ENCODE measurements at places on chromosomes 11 and 22.
A peak's percentile ranks its signal among the peaks of the same experiment; 100 is the strongest.

DNA sequence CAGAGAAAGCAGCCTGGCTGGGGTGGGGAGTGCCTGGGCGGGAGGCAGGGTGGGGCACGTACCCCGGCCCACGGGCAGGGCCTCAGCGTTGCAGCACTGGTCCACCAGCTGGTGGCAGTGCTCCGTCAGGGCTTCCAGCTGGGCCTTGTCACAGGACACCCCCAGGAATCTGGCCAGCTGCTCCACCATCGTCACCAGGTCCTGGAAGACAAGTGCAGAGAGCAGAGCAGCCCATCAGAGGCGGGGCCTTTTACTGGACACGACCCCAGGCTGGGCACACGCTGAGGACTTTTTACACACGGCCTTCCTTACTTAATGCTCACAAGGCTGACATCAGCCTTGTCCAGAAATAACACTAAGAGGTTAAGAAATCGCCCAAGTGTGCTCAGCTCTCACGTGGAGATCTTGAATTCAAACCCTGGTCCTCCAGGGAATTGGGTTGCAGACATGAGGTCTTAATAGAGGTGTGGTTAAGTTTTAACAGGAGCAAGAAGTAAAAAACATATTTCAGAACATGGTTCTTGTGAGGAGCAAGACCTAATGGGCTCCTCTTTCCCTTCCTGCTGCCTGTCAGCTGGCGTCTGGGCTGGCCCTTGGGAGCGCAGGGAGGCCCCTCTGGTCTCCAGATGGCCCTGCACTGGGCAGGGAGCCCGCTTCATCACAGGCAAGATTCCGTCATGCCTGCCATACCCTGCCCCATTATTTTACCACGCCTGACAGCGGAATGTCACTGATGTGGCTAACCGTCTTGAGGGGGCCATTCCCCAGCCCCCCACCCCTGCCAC lies 17.1 kb upstream of the EFCAB6 start:
- no peak for DNase-seq

GRCh38 chr11:120682866-120683265 lies 171.3 kb downstream of the GRIK4 start:
- DNase-seq: no peak

DNA sequence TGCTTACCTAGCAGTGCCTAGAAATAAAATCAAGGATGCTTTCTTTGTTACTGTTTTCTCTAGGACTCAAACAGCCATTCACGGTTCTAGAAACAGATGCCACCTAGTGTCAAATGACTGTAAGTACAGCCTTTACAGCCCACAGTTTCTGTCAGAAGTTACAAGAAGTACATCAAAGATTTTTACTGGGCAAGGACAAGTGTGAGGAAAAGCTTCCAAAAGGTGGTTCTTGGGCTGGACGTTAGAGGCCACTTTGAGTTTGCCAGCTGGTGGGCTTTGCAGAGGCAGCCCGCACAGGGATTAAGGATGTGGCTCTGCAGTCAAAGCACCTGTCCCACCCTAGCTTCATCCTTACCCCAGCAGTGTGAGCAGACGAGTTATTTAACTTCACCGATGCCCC lies 6.9 kb downstream of the KMT5B start:
- DNase-seq: peak; percentile 69

DNA sequence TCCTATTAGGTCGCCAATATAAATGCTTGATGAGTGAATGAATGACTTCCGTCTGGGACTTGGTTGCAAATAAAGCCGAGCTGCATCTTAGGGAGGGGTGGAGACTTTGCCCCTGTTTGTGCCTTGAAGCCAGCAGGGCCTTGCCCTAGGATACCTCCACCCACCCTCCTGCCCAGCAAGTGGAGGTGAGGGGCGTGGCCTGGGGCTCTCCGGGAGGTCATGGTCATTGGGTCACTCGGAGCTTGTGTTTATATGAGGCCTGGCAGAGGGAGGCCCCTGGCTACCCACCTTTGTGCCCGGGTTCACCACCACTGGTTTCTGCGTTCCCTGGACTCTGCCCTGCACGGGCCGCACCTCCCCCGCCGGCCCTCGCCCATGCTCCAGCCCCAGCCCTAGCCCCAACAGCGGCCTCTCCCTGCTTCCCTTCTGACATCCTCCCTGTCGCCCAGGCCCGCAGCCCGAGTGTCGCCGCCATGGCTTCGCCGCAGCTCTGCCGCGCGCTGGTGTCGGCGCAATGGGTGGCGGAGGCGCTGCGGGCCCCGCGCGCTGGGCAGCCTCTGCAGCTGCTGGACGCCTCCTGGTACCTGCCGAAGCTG lies 4.3 kb downstream of the MPST start:
- no peak for DNase-seq

DNA sequence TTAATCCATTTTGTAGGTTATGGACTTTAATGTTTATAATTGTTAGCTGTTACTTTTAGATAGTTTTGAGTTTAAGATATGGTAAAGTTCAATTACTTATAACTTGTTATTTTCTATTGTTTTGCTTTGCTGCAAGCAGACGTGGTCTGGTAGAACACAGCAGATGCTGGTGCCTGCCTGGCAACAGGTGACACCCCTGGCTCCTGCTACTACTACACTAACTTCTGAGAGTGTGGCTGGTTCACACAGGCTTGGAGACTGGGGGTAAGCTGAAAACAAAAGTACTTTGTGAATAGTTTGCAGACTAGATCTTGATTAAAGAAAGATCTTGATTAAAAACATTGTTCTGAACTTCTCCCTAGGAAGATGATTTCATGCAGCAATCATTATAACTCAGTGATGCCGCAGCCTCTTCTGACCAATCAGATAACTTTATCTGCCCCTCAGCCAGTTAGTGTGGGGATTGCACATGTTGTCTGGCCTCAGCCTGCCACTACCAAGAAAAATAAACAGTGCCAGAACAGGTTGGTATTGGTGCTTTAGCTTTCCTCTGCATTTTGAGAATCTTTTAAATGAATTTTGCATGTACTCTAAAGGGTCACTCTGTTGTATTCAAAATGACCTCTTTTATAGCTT lies 90.4 kb downstream of the HIPK3 start:
- DNase-seq: no peak

- DNase-seq: no peak
These were observed 85.2 kb downstream of the TSPAN18 start for GRCh38 chr11:44811841-44812448.

GRCh38 chr11:91796999-91797398 lies 427.6 kb upstream of the FAT3 start:
- no peak for DNase-seq

GRCh38 chr11:97794876-97795275 lies 1225.9 kb upstream of the CNTN5 start:
- no peak for DNase-seq

- no peak for DNase-seq
These were observed 65.4 kb downstream of the MICAL2 start for GRCh38 chr11:12175694-12176241.

- DNase-seq: no peak
These were observed 7.3 kb upstream of the SYT7 start for GRCh38 chr11:61587951-61588727.

- peak; percentile 11 for DNase-seq
These were observed 97.4 kb upstream of the PRDM11 start for GRCh38 chr11:45048870-45049691.

DNA sequence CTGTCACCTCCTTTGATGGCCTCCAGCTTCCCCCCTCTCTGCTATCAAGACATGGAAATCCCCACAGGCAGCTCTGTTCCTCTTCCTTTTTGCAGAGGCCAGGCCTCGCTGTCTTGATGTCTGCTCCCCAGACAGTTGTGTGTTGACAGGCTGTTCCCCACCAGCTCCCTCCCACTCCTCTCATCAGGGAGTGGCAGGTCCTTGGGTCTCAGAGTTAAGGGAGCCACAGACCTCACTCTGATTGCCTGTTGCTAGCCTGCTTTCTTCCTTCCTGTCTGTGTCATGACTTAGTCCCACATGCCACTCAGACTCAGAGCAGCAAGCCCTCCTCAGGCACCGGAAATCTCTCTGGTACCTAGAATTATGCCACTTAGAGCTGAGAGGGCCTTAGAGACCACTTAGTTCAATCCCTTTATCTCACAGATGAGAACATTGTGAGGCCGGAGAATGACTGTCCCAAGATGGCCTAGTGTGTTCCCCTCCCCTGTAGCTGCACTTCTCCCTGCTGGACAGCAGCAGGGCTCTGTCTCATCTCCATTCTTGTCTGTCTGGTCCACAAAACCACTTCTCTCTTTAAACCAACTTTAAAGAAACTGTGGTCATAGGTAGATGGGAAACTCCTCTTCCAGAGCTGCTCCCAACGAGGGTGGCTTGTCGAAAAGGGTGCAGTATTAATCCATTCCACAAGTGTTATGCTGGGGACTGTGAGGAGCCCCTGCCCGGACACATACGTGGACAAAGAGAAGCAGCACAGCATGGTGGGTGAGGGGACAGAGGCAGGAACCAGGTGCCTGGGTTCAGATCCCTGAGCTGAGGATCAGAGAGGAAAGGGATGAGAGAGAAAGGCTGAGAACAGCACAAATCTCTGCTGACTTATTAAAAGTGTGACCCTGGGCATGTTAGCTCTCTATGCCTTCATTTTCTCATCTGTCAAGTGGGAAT lies 4.2 kb downstream of the AMPD3 start:
- DNase-seq: peak; percentile 85

GRCh38 chr11:25910086-25910485 lies 421.8 kb upstream of the ANO3 start:
- DNase-seq: no peak

DNA sequence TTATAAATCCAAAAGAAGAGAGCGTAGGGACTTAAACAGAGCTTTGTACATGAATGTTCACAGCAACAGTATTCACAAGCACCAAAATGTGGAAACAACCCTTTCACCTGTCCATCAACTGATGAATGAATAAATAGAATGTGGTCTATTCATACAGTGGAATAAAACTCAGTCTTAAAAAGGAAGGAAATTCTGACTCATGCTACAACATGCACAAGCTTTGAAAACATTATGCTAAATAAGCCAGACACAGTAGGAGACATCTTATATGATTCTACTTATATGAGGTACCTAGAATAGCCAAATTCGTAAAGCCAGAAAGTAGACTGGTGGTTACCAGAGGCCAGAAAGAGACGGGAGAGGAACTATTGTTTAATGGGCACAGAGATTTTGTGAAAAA lies 74.3 kb downstream of the SHANK2 start:
- DNase-seq: no peak

DNA sequence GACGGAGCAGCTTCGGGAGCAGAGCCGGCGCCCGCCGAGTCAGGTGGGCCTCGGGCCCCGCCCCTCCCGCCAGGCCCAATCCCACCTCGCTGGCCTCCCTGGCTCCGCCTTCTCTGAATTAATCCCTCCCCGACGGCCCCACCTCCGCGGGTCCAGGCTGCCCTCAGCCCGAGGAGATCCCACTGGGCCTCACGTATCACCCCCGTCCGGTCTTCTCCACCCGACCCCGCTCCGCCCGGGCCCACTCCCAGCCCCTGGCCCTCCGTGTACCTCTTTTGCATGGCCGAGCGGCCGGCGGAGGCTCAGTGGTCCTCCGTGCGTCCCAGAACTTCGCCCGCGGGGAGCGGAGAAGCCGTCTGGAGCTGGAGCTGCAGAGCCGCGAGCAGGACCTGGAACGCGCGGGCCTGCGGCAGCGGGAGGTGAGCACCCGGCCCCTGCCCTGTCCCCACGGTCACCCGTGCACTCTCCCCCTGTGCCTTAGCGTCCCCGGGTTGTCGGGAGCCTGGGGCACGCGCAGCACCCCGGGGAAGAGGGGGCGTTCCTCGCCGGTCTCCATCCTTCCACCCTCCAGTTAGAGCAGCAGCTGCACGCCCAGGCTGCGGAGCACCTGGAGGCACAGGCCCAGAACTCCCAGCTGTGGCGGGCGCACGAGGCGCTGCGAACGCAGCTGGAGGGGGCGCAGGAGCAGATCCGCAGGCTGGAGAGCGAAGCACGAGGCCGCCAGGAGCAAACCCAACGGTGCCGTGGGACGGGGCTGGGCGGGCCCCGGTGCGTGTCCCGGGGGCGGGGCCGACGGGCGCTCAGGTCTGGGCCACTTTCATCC lies 2.2 kb upstream of the CD151 start:
- peak; percentile 53 for DNase-seq

DNA sequence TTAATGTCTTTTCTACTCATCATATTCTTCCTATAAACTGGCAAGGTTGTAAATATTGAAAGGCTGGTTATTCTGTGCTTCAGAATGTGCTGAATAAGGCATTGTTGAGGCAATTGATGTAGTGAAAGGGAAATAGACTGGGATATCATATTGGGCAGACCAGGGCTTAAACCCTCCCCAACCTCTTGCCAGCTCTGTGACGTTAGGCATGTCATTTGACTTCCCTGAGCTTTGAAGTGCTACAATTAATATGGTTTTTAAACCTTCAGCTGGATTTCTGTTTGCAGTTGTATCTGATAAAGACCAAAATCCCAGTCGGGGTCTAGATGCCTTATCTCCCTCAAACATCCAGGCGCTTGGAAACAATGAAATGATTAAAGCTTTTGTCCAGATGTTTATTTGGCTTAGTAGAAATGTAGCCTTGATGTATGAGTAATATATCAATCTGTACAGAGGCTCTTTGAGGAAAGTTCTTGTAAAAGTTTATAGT lies 208.1 kb downstream of the DBX1 start:
- DNase-seq: no peak

- DNase-seq: no peak
These were observed 23.0 kb downstream of the CELF1 start for GRCh38 chr11:47529951-47530350.

GRCh38 chr22:46021577-46021976 lies 44.6 kb upstream of the WNT7B start:
- no peak for DNase-seq

DNA sequence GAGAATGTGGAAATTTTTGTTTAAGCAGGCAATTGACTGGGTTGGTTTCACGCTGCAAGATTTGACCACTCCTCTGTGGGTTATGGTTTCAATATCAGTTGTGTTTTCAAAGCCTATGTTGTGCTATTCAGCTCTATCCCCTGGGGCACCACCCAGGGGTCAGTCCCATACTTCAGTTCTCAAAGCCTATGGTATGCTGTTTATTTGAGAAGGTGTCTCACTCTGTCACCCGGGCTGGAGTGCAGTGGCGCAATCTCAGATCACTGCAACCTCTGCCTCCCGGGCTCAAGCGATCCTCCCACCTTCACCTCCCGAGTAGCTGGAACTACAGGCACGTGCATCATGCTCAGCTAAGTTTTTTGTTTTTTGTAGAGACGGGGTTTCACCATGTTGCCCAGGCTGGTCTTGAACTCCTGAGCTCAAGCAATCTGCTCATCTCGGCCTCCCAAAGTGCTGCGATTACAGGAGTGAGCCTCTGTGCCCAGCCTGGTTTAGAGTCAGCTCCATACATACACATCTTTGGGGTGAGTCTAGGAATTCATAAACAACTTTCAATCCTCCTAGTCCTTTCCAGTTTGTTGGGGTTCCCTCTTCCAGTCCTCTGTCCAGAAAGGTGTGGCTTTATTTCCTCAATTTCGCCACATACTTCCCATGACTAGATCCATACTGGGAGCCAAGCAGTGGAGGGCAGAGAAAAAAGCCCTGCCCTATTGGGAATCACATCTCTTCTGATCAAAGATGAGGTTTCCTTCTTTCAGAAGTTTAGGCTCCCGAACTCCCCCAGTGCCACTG lies 35.0 kb upstream of the MAPK1 start:
- DNase-seq: no peak

DNA sequence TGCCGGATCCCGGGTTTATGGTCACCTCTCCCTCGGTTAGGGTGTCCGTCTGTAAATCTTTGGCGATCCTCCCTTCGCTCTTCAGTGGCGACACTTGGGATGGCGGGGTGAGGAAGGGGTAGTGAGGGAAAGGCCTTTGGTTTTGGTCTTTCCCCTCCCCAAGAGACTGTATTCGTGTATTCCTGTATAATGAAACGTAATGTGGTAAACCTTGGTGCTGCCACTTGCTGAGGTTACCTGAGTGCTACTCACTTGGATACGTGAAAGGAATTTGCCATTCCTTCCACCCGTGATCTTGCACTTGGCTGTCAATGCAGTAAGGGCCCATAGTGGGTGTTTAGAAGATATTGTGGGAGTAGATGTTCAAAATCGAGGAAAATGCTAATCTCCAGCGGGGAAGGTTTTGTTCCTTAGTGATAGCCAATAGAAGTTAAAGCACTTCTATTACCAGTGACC lies 578 bp upstream of the NUP160 start:
- DNase-seq: no peak

All from suppressor macrophage treated with lipopolysaccharide for 4 hours (primary cell).